ENCODE measurements at places on chromosomes 6 and 20. TPM values are rescaled to one million over a fixed set of nuclear protein-coding genes. Genes with fewer than 3 reads are reported as not detected.

GRCh38 chr6:144065213-144065660 lies 30.1 kb downstream of the SF3B5 start:
- H3K27me3 ChIP-seq, result peaks cover 66% of the 10 kb centered on the region
- H3K36me3 ChIP-seq, result no peaks in the 10 kb centered on the region
- DNase-seq, result no peak
- no peak overlapping the region for H3K4me3 ChIP-seq

DNA sequence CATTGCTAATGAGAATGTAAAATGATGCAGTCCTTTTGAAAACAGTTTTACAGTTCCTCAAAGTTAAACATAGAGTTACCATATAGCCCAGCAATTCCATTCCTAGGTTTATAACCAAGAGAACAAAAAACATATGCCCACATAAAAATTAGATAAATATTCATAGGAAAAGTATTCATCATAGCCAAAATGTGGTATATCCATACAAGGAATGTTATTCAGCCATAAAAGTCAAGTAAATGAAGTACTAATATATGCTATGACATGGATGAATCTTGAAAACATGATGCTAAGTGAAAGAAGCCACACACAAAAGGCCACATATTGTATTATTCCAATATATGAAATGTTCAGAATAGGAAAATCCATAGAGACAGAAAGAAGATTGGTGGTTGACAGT lies 158.0 kb upstream of the CARMIL1 start:
- H3K36me3 ChIP-seq, result no peaks in the 10 kb centered on the region
- H3K27me3 ChIP-seq, result no peaks in the 10 kb centered on the region
- DNase-seq, result no peak

DNA sequence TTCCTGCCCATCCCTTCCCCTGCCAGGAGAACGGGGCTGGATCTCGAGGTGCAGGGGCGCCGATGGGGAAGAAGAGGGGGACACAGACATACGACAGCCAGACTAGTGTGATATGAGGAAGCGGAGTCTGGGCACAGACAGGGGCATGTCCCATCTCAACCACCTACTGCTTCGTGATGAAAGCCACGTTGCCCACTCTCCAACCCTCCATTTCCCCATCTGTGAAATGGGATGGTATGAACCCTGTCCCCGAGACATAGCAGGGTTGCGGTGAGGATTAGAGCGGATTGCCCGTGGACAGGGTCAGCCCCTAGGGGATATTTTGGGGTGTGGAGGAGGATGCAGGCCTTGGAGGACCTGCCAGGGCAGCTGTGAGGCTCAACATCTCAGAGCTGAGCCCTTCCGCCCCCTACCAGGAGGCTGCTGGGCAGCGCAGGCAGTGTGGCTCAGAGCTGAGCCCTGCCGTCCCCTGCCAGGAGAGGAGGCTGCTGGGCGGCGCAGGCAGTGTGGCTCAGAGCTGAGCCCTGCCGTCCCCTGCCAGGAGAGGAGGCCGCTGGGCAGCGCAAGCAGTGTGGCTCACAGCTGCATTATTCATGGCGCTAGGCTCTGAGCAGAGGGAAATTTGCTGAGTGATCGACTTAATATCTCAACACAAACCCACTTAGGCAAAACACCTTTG lies 71.7 kb downstream of the GRM4 start:
- no peak overlapping the region for H3K4me3 ChIP-seq
- no peak for DNase-seq
- H3K27me3 ChIP-seq, result peaks cover 30% of the 10 kb centered on the region
- H3K27ac ChIP-seq, result no peak overlapping the region

GRCh38 chr6:157885876-157886275 lies 62.8 kb downstream of the SNX9 start:
- no peak for DNase-seq
- H3K27me3 ChIP-seq, result no peaks in the 10 kb centered on the region
- no peak overlapping the region for H3K27ac ChIP-seq

- peaks cover 13% of the 10 kb centered on the region for H3K4me1 ChIP-seq
- no peaks in the 10 kb centered on the region for H3K27me3 ChIP-seq
- peak overlapping the region; percentile 96 for H3K27ac ChIP-seq
- peaks cover 13% of the 10 kb centered on the region for H3K36me3 ChIP-seq
Observed at GRCh38 chr20:34037767-34038166, 44.1 kb downstream of the RALY start.

GRCh38 chr20:63406011-63406410 lies 44.9 kb upstream of the CHRNA4 start:
- no peaks in the 10 kb centered on the region for H3K36me3 ChIP-seq
- no peak overlapping the region for H3K4me3 ChIP-seq
- DNase-seq, result no peak
- H3K27me3 ChIP-seq, result peaks cover 7% of the 10 kb centered on the region

RGS17 gene
- 1.7 TPM for total RNA-seq

- H3K36me3 ChIP-seq, result no peaks in the 10 kb centered on the region
- H3K4me3 ChIP-seq, result no peak overlapping the region
- H3K4me1 ChIP-seq, result no peaks in the 10 kb centered on the region
- no peak for DNase-seq
- H3K27me3 ChIP-seq, result peaks cover 9% of the 10 kb centered on the region
Observed at GRCh38 chr6:138229072-138229471, 10.8 kb upstream of the PBOV1 start.

WFDC2 gene
- total RNA-seq, result not detected

CRISP2 gene
- not detected for total RNA-seq

- no peak for DNase-seq
- peak overlapping the region; percentile 95 for H3K4me3 ChIP-seq
- no peaks in the 10 kb centered on the region for H3K27me3 ChIP-seq
Observed at GRCh38 chr20:382291-383115, 1.9 kb downstream of the TRIB3 start.

MATN4 gene
- total RNA-seq, result not detected

DNA sequence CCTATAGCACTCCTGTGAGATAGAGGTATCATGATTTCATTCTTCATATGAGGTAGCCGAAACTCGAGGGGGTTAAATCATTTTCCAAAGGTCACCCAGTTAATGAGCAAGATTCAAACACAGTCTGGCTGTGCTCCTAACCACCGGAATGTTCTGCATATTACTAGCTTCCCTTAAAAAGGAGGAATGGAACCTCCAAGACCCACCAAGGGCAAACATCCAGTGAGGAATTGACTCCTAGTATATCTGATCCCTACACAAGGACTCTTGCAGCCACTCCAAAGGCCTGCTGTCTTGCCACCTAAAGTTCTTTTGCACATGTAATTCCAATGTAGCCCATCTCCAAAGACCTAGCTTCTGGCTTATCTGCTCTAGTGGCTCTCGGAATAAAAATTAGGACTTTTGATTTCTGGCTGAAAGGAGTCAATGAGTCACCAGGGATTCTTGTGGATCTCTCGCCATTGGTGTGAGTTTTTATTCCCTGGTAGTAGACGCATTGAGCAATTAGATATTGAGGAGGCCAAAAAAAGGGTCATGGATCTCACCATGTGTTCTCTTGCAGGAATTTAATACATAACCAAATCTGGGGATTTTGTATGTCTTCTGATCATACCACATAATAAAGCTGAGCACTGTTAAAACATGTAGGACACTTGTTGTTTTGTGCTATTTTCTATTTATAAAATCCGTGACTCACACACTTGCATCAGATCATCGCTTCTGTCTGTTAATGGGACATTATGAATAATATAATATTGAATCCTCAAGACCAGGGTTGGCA lies 9.1 kb downstream of the BCAS1 start:
- H3K4me3 ChIP-seq, result no peak overlapping the region
- no peaks in the 10 kb centered on the region for H3K36me3 ChIP-seq
- peak; percentile 7 for DNase-seq
- no peaks in the 10 kb centered on the region for H3K4me1 ChIP-seq
- no peak overlapping the region for H3K27ac ChIP-seq

MEI4 gene
- not detected for total RNA-seq

APOBEC2 gene
- total RNA-seq, result not detected

DNA sequence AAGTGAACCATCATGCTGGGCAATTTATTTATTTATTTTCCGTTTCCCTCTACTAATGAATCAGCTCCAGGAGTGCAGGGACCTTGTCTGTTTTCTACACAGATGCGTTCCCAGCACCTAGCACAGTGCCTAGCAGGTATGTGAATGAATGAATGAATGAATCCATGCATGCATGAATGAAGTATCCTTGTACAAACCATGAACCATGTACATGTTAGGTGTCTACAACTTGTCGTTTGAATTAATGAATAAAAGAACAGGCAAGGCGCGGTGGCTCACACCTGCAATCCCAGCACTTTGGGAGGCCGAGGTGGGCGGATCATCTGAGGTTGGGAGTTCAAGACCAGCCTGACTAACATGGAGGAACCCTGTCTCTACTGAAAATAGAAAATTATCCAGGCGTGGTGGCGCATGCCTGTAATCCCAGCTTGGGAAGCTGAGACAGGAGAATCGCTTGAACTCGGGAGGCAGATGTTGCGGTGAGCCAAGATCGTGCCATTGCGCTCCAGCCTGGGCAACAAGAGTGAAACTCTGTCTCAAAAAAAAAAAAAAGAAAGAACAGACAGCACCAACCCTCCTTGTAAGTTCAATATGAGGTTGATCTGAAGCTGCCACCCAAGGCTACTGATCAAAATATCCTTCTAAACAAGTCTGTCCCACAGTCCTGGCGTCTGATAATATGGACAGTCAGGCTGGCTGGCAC lies 27.3 kb upstream of the SLC9A8 start:
- no peaks in the 10 kb centered on the region for H3K36me3 ChIP-seq
- H3K4me3 ChIP-seq, result no peak overlapping the region
- H3K4me1 ChIP-seq, result peaks cover 7% of the 10 kb centered on the region
- DNase-seq, result no peak
- peaks cover 1% of the 10 kb centered on the region for H3K27me3 ChIP-seq

GRCh38 chr20:41690702-41691101 lies 72.5 kb upstream of the CHD6 start:
- H3K27me3 ChIP-seq, result peaks cover 2% of the 10 kb centered on the region
- no peaks in the 10 kb centered on the region for H3K36me3 ChIP-seq
- H3K4me3 ChIP-seq, result no peak overlapping the region
- H3K4me1 ChIP-seq, result no peaks in the 10 kb centered on the region
- H3K27ac ChIP-seq, result no peak overlapping the region
- no peak for DNase-seq

C20orf204 gene
- total RNA-seq, result 0.18 TPM

- no peaks in the 10 kb centered on the region for H3K4me1 ChIP-seq
- H3K36me3 ChIP-seq, result no peaks in the 10 kb centered on the region
- no peak for DNase-seq
- no peaks in the 10 kb centered on the region for H3K27me3 ChIP-seq
Observed at GRCh38 chr6:148118244-148118643, 224.4 kb upstream of the SASH1 start.

DNA sequence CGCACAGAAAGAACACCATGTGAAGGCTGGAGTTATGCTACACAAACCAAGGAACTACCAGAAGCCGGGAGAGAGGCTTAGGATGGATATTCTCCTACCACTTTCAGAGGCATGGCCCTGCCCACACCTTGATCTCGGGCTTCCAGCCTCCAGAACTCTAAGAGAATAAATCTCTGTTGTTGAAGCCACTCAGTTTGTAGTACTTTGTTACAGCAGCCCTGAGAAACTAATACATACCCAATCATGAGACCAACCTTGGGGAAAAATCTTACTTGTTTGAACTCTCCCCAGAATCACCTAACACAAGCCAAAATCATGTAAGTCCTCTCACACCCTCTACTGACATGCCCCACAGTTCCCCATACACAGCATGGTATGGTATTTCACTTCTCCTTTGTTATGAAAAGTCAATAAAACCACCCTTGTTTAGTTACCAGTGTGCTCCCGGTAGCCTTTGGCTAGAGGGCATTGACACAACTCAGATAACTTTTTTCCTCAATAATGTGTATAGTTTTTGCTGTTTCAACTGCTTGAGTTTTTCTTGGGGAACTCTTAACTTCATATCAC lies 40.7 kb upstream of the SLC2A12 start:
- no peak overlapping the region for H3K27ac ChIP-seq
- no peaks in the 10 kb centered on the region for H3K36me3 ChIP-seq
- no peaks in the 10 kb centered on the region for H3K4me1 ChIP-seq
- peaks cover 2% of the 10 kb centered on the region for H3K27me3 ChIP-seq
- H3K4me3 ChIP-seq, result no peak overlapping the region

DNA sequence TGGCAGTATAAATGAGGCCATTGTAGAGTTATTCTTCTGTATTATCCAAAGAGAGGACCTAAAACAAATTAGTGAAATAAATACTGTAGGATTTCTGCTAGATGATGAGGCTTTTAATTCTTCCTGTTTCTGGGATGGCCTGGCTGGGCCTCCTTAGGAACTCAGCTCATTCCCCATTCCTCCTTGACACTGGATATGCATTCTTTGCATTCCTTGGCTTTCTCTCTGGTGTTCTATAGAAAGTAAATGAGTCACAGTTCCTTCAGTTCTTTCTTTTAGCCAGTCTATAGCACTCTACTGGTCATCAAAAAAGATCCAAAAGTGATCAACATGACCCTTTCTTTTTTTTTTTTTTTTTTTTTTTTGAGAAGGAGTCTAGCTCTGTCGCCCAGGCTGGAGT lies 8.6 kb downstream of the OR10C1 start:
- H3K4me1 ChIP-seq, result no peaks in the 10 kb centered on the region
- H3K27ac ChIP-seq, result no peak overlapping the region
- no peaks in the 10 kb centered on the region for H3K36me3 ChIP-seq
- H3K4me3 ChIP-seq, result no peak overlapping the region
- no peaks in the 10 kb centered on the region for H3K27me3 ChIP-seq

DNA sequence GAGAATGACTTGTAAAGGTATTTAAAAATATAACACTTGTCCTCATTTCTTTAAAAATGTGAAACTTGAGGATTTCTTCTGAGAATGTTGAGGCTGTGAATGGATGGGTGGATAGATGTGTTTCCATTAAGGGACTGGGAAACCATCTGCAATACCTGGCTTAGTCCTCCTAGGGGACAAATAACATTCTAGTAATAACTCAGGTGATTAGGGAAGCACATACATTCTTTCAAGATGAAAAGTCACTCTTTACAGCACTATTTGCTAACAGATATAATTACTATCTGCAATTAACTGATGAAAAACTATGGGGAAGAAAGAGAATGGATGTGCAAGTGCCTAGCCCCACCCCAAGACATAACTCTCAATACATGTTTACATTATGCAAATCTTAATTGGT lies 542.3 kb downstream of the CD83 start:
- H3K27ac ChIP-seq, result no peak overlapping the region
- DNase-seq, result no peak
- peaks cover 2% of the 10 kb centered on the region for H3K27me3 ChIP-seq
- peaks cover 17% of the 10 kb centered on the region for H3K4me1 ChIP-seq

GRCh38 chr6:38055203-38055589 lies 235.7 kb downstream of the ZFAND3 start:
- peaks cover 4% of the 10 kb centered on the region for H3K4me1 ChIP-seq
- no peak for DNase-seq
- H3K4me3 ChIP-seq, result no peak overlapping the region

BTN2A1 gene
- total RNA-seq, result 11.4 TPM

COL9A3 gene
- total RNA-seq, result 0.28 TPM

Data from IMR-90 (cell line).